Activated CD4-positive, alpha-beta memory T cell treated with anti-CD3 and anti-CD28 coated beads for 36 hours (primary cell): ENCODE measurements at places on chromosomes 5 and 9.

- no peak for DNase-seq
Observed at GRCh38 chr5:114265432-114266060, 96.3 kb upstream of the KCNN2 start.

- DNase-seq, result no peak
Observed at GRCh38 chr5:40842351-40842750, 1.2 kb downstream of the CARD6 start.

- peak; percentile 46 for DNase-seq
Observed at GRCh38 chr9:137672907-137673791, 54.3 kb downstream of the EHMT1 start.

- DNase-seq, result no peak
Observed at GRCh38 chr9:112020680-112021596, 124.3 kb downstream of the UGCG start.

GRCh38 chr5:54653956-54654614, 136.5 kb downstream of the SNX18 start:
- no peak for DNase-seq

GRCh38 chr9:35495984-35496383, 6.1 kb downstream of the RUSC2 start:
- peak; percentile 40 for DNase-seq

GRCh38 chr5:39115644-39116343, 41.6 kb upstream of the RICTOR start:
- DNase-seq, result no peak

DNA sequence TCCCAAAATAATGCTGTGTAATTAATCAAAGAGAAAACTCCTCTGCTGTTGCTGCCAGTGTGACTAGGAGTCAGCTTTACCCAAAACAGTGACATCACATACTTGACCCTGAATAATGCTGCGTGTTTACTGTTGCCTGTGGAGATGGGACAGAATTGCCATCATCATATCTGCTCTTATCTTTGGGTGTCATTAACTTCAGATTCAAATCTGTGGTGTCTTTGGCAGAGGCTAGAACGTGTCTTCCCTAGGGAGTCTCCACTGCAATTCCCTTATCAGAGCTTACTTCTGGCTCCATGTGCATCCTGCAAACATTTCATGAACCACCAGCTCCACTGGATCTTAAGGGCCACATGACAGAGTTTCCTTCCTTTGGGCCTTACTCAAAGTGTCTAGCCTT, 88.9 kb upstream of the MRPS30 start:
- no peak for DNase-seq

DNA sequence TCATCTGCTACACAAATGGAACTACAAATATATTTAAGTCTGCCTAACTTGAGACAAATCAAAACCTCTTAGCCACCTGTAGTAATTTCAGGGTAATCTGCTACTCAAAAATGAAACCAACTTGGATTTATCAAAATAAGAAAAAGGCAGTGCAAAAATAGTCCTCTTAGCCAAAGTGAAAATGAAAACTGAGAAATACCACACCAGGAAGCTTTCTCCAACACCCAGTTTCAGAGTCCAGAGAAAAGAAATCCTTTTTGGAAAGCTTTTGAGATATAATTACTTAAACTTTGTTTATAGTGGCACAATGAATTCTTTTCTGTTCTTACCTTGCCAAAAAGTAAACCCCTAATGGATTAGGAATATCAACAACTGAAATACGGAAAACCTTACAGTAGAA, 990.4 kb downstream of the EFNA5 start:
- no peak for DNase-seq

- no peak for DNase-seq
Observed at GRCh38 chr9:20466328-20467008, 155.8 kb downstream of the MLLT3 start.

- DNase-seq, result peak; percentile 80
Observed at GRCh38 chr5:181187500-181188213, 17.3 kb downstream of the TRIM7 start.

GRCh38 chr9:87894998-87895625, 12.4 kb downstream of the SPATA31E1 start:
- DNase-seq, result no peak

DNA sequence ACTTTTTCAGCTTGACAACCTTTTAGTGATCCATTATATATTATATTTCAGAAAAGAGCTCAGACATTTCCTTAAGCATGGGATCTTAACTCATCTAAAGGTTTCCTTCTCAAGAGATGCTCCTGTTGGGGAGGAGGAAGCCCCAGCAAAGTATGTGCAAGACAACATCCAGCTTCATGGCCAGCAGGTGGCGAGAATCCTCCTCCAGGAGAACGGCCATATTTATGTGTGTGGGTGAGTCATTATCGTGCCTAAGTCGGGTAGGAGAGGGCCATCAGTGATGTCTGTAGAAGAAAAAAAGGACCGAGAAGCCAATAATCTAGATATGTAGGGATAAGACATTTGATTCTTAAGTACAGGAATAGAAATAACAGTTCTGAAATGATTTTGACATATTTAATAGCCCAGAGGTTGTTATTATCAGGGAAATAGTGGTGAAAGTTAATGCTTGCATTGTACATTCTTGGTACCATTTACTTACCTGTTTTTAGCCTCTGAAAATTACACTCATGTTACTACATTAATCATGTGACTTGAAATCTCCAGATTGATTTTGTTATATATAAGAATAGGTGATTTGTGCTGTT, 28.2 kb downstream of the MTRR start:
- DNase-seq, result peak; percentile 43

DNA sequence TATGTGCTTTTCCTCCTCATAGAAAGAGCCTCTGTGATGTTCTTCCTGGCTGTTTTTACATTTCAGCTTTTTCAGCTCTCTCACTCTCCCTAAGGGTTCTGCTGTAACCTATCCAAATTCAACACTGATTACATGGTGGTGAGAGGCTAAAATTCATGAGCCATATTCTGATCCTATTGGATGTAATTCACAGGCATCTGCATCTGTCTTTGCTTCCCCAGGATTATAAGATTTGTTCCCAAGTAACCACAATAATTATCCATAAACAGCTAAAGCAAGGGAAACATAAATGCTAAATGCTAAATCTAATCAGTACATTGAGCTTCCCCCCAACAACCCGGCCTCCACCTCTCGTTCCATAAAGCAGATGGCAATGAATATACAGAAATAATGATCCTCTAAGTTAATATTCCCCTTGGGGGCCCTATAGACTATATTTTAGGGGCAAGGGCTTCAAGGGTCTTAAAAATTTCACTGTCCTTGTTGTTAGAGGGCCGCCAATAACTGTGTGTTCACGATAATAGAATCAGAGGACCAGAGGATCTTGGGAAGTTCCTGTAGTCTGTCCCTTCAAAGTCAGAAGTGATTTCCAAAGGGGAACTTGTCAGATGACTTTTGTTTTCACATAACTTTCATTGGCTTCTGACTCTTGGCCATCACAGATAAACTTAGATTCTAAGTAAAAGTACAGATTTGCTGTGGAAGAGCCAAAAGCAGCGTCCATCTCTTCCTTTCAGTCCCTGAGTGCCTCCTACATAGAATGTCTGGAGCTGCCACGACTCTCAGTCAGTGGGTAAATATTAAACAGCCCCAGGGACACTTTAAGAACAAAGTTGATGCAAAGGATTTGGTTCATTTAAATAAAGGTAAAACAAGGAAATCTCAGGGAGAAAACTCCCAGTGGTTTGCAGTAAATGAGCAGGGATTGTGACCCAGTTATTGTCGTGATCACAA, 125.6 kb downstream of the ALDH1A1 start:
- DNase-seq, result no peak

- no peak for DNase-seq
Observed at GRCh38 chr5:171606414-171607024, 179.1 kb upstream of the SMIM23 start.

DNA sequence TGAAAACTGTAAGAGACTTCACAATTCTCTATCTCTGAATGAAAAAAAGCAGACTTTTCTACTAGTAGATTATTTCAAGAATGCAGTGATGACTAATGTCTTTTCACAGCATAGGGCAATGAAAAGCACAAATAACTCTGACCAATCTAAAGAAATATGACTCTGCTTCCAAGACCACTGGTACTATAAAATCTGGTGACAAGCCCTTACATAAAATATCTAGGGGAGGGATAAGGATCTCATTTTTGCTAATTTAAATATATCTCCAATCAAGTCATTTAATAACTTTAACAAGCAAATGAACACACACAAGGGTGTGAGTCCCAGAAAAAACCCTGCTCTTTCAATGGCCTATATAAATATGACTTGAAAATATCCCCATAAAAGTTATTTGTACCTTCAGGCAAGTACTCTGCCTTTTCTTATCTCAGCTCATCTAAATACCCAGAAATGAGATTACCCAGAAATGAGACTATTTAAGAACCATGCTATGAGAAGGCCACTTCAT, 105.2 kb downstream of the GNAQ start:
- no peak for DNase-seq
